Left colon (tissue), 2 donors: ENCODE measurements at places on chromosomes 7 and 10. TPM values are rescaled to one million over a fixed set of nuclear protein-coding genes. Genes with fewer than 3 reads are reported as not detected.
A peak's percentile ranks its signal among the peaks of the same experiment; 100 is the strongest.

Gene CTNNA3
- 0.21 TPM for total RNA-seq

Gene NRAP
- 0.64 TPM for total RNA-seq

Gene CDNF
- 1.7 TPM for total RNA-seq

Gene GPC2
- total RNA-seq, result 4.0 TPM

GRCh38 chr10:11177381-11177780 is 159.7 kb downstream of the CELF2 start:
- no peak for DNase-seq

- no peak for DNase-seq
Measured at GRCh38 chr10:79947083-79947415, 1.9 kb downstream of the SFTPD start.

GRCh38 chr10:24209946-24210491 is 1.1 kb downstream of the KIAA1217 start:
- DNase-seq, result no peak

GRCh38 chr7:132500727-132501440 is 75.4 kb downstream of the PLXNA4 start:
- peak; percentile 20 for DNase-seq

DNA sequence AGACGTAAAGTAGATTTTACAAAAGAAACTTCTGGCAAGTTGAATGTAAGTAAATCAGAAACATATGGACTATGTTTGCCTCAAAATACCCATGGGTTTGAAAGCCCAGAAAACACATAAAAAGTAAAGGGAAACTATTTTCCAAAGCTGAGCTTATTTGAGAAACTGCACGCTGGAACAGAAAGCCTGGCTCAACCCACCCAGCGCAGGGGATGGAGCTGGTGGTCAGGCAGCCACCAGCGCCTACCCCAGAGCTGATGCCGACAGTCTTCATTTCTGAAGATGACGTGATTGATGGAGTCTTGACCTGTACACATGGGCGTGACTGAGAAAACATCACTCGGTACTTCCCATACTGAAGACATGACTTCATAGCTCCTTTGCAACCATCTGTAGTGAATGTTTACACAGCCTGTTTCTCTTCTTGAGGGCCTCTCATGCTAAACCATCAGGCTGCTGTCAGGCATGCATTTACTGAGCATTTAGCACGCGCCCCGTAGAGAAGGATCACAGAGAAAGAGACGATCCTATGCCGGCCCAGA is 232.6 kb upstream of the AUTS2 start:
- no peak for DNase-seq

- DNase-seq, result no peak
Measured at GRCh38 chr10:31121757-31122577, 90.3 kb upstream of the ZNF438 start.
